CD8-positive, alpha-beta T cell (primary cell): ENCODE measurements at places on chromosomes 12 and 14.

DNA sequence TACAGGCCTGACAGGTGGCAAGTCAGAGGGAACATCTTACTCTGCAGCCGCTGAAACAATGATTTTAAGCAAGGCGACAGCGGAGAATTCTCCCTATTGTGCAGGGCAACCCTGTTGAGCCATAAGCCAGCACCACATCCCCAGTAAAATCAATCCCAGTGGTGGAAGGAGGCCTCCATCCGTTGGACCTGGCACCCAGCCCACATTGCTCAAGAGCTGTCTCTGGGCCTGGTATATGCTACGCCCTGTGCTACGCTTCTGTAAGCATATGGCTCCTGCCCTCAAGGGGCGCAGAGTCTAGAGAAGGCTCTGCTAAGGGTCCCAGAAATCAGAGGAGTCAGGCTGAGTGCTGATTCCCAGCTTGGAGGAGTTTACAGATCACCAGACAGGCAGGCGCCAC, 265.5 kb downstream of the CACNA1C start:
- no peak for DNase-seq

GRCh38 chr14:88630565-88630964, 67.7 kb downstream of the ZC3H14 start:
- DNase-seq, result no peak

DNA sequence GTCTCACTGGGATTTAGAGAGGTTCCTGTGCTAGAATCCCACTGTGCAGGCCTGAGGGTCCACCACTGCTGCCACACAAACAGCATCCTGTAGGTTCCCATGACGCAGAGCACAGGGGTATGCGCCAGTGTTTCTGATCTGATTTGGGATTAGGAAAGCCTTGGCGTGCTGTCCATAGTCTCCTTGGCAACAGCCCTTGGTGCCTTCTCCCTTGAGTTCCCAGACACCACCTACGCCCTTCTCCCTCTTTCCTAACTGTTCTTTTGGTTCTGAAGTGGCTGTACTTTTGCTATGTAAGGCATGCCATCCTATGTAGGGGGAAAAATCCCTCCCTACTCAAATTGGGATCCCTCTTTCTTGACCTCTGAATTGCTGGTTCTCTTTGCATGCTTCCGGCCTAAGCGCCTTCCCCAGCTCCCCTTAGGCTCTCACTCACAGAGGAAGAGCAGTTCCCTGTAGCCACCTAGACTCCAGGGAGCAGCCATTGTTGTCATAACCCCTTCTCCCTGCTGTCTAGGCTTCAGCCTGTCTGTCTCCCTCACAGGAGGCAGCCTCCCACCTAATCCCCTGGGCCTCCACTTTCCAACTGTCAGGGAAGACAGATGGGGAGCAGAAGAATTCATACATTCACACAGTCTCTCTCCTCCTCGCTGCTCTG, 14.8 kb upstream of the RIC8B start:
- DNase-seq, result no peak

GRCh38 chr12:131499864-131500190, 211.1 kb upstream of the SFSWAP start:
- DNase-seq, result no peak

DNA sequence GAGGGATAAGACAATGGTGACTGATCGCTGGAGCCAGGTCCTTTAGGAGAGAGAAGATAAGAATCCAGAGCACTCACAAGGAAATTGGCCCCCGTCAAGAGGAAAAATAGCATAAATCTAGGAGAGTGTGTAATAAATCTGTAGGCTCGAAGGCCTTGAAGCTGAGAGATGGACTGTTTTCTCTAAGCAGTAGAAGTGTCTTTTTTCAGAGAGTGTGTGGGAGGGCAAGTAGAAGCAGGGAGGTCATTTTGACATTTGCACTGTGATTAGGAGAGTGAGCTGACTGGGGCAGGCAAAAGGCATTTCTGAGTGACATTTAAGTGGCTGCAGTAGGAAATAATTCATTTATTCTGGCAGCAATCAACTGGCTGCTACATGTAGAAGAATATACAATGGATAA, 78.0 kb upstream of the DDHD1 start:
- no peak for DNase-seq

DNA sequence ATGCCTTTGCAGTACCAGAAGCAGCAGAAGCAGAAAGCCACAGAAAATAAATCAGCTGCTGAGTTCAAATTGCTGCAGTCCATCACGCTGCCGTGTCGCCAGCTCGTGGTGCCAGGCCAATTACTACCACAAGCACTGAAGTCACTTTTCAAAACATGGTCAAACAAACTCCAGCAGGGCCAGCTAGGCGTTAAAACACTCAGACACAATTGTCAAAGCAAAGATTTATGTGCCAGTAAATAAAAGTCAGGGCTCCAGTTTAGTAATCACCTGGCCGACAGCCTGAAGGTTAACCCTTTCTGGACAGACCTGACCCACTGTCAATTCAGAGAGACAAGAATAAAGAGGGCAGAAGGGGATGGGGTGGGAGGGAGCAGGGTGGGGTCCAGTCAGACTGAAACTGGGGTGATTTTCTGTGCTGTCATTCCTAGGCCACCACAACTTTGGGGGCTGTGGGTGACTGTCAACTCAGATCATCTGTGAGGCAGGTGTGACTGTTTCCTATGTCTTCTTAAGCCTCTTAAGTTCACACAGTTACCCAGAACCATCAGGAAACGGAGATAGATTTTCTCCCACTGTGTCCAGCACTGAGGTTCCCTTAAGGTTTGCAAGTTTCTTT, 109.8 kb upstream of the FUT8 start:
- no peak for DNase-seq

GRCh38 chr12:92511786-92512185, 191.0 kb upstream of the PLEKHG7 start:
- no peak for DNase-seq

DNA sequence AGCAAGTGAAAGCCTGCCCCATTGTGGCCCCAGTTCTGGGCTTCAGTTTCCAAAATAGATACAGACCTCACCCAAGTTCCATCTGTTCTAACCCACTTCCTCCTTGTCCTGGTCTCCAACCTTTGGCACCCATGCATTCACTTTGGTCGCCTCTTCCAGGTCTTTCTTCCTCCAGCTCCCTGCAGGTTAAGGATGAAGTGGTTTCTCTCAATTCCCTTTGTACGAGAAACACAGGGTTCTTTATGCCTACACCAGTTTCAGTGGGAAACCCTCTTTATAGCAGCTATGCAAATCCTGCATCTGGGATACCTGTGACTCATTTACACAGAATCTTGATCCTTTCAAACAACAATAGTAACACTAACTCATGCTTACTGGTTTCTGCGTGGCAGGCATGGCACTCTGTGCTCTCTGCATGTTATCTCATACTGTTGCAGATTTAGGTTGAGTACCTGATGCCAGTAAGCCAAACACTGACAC, 110.6 kb upstream of the AMIGO2 start:
- DNase-seq, result no peak

GRCh38 chr12:65015850-65016249, 105.3 kb downstream of the WIF1 start:
- DNase-seq, result no peak

GRCh38 chr12:101830367-101831325, at the start of gene GNPTAB:
Gene GNPTAB (minus strand): TSS chr12:101830959. CDS start chr12:101830675, 284 bp downstream.
- DNase-seq, result peak; percentile 97

DNA sequence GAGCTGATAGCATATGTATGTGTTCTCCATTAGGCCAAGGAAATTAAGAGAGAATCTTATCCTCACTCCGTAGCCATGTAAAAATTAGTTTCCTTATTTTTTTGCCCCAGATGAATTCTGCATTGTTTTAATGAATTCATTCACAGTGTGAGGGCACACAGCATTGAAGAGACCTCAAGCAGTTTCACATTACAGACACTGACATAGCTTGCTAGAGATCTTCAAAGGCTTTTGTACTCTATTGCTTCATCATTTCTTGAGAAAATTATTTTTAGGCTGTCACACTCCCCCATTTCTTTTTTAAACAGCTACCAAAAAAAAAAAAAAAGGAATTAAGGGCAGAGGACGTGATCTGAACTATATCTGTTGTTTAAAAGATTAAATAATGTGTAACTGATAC, 251.1 kb downstream of the BCAT1 start:
- no peak for DNase-seq

DNA sequence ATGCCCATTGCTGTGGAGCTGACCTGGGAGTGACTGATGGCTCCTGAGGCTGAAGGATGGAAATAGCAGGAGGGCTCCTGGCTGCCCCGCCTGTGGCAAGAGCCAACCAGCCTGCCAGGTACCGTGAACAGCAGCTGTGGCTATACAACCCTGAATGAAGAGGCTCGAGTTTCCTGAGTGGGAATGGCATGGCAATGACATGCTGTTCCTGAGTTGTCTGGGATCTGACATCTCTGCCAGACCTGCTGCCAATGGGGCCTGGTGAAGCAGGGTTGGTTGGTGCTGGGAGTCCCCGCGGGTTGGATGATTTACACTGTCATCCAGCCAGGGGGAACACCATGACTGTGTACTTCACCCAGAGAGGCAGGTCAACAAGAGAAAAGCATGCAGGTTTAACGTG, 31.8 kb upstream of the LRRC10 start:
- DNase-seq, result no peak

GRCh38 chr12:29728030-29728429, 55.7 kb downstream of the TMTC1 start:
- no peak for DNase-seq

GRCh38 chr14:56676042-56676441, 96.4 kb downstream of the TMEM260 start:
- DNase-seq, result no peak

- no peak for DNase-seq
Measured at GRCh38 chr14:92502541-92503286, 10.9 kb upstream of the RIN3 start.

DNA sequence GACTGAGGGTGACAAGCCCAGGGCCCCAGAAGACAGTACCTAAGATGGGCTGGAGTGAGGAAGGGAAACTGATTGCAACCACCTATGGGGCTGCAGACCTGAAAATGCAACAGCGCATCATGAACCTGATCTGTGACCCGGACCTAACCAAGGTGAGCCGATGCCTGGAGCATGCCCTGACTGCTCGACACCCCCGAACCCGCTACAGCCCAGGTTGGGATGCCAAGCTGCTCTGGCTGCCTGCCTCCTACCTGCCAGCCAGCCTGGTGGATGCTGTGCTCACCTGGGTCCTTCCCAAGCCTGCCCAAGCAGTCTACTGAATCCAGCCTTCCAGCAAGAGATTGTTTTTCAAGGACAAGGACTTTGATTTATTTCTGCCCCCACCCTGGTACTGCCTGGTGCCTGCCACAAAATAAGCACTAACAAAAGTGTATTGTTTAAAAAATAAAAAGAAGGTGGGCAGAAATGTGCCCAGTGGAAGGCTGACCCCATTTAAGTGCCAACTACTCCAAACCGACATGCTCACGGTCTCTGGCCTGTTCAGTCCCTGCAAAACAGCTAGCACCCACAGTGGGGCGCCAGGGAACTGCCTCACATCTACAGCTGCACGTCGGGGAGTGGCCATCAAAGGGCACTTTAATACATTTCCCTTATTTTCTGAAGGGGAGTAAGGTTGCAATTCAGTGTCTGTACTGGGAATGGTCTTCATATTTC, 4.2 kb downstream of the RDH5 start:
- peak; percentile 55 for DNase-seq

DNA sequence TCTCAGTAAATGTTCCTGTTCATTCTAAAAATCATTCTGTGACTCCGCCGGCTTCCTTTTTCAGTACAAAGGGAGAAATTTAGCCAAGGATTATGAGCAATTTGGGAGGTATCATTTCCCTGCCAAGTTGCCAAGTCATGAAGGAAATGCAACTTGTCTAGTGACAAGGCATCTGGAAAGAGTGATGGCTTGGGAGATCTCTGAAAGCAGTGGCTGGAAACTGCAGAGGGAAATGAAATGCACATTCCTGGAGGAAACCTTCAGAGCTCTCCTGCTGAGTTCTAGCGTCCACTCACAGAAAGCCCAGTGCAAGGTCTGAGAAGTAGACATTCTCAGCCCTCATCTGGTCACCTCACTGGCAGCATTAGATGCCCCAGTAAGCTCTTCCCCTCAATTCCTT, 91.7 kb downstream of the GALC start:
- no peak for DNase-seq

DNA sequence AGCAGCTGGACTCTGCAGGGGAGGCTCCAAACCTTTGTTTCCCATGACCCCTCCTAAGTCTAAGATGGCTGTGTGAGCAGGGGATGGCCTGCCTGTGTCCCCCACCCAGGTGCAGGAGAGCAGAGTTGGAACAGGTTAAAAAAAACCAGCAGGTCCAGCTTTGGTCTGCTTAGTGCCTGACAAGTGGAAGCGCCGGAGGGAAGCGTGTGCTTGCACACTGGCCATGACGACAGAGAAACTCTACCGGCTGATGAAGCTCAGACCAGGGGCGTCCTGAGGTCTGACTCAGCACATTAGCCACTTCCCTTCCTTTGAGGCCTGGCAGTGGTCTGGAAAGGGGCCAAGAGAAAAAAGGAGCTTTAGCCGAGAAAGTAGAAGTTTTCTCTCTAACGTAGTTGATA, 280.1 kb downstream of the VRK1 start:
- DNase-seq, result peak; percentile 44

- DNase-seq, result no peak
Measured at GRCh38 chr12:65004270-65004669, 116.8 kb downstream of the WIF1 start.

DNA sequence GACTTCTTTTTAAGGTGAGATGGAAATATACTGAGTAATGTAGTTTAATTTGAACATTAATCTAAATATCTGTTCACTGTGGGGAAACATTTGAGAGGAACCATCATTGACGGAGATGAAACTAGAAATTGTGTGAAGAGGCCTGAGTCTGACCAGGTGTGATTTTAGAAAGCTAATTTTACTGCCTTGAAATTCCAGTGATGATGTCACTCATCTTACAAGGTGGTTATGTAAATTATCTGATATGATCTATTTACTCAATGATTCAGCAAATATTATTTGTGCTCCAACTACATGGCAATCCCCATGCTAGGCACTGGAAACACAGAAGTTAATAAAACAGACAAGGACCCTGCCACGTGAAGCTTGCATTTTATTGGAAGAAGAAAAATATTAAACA, 435.7 kb upstream of the DCN start:
- no peak for DNase-seq

- no peak for DNase-seq
Measured at GRCh38 chr12:57626921-57627445, 6.0 kb downstream of the B4GALNT1 start.

- no peak for DNase-seq
Measured at GRCh38 chr14:93972618-93973205, 3.7 kb downstream of the ASB2 start.

DNA sequence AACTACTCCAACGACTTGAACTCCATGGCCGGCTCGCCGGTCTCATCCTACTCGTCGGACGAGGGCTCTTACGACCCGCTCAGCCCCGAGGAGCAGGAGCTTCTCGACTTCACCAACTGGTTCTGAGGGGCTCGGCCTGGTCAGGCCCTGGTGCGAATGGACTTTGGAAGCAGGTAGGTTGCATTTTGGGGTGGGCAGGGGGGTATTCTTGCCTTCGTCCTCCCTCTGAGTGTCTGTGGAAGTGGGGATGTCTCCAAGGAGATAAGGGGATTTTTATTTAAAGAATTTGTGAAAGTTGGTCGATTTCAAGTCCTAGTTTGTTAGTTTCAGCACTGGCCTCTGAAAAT, 1.3 kb downstream of the ASCL1 start:
- DNase-seq, result no peak

DNA sequence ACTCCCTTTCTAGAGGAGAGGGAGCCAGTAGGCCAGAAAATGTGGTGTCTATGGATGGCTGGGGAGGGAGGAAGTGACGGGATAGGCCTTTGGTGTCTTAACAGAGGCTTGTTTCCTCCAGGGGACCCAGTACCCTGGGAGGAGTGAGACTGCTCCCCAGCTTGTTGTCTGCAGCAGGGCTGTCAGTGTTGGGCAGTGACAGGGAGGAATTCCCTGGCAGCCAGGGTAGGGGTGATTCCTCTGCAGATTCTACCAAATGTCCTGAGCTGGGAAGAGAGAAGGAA, 64.0 kb downstream of the GALNT16 start:
- no peak for DNase-seq
